ENCODE measurements at places on chromosomes 12 and 14.

DNA sequence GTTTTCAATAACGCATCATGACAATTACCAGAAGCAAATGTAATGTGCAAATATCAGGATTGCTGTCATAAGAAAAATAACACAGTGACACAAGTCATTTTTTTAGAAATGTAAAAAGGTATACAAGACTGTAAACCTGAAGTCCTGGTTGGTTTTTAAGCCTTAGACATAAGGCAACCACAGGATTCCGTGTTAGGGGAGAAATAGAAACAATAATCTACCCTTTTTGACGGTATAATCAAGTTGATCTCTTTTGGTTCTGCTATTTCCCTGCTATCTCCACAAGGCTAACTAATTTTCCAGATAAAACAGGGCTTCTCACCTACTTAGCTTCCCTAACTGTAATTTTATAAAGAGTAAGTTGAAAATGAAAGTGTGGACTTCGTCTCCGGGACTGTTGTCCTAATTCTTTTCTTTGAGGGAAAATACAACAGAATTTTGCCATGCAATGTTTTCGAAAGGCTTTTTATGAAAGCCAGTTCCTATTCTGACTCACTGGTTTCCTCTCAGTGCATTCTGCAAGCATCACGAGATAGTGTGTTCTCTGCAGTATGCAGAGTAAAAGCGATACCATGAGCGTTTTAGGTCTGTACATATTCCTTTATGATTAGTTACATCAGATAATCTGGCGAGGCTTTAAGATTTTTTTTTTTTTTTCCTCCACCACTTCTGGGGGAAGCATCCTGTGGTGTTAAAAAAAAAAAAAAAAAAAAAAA, 10.6 kb downstream of the MYO1H start:
- no peak for DNase-seq

GRCh38 chr12:2696136-2696535, 98.6 kb upstream of the FKBP4 start:
- no peak for DNase-seq

DNA sequence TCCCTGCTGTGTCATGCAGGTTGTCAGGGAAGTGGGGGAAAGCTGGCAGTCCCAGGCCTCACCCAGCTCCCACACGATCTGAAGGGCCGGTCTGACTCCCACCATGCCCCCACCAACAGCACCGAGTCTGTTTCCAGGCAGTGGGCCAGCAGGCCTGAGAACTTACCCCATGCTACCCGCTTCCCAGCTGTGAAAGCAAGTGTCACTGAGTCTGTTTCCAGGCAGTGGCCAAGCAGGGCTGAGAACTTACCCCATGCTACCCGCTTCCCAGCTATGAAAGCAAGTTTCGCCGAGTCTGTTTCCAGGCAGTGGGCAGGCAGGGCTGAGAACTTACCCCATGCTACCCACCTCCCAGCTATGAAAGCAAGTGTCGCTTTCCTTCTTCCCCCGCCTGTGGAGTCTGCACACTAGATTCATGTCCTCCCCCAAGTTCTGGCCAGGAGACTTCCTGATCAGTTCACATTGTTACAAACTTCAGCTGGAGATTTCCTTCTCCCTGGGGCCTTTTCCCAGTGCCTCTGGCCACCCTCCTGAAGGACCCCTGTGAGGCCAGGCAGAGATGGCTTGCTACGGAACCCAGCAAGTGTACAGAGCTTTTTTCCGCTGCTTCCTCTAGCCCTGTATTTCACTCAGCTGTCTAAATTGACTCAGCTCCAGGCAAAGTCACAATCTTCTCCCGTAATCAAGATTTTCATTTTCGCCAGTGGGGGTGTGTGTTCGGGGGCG, 435.4 kb downstream of the TMTC2 start:
- DNase-seq: no peak

DNA sequence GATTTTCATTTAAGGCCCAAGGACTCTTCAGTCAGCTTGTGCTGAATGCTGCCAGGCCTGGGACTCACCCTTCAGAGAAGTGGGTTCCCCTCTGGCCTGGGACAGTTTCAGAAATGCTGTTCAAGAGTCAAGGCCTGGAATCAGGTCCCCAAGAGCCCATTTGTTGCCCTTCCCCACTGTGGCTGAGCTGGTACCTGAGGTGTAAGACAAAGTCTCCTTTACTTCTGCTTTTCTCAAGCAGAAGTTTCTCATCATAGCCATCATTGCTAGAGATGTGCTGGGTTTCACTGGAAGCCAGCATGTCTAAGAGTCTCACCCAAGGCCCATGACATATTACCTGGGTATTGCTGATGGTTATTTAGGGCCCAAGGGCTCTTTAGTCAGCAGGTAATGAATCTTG, 8.9 kb downstream of the FANCM start:
- DNase-seq: no peak

GRCh38 chr14:54617467-54617866, 50.5 kb downstream of the SAMD4A start:
- DNase-seq: no peak

DNA sequence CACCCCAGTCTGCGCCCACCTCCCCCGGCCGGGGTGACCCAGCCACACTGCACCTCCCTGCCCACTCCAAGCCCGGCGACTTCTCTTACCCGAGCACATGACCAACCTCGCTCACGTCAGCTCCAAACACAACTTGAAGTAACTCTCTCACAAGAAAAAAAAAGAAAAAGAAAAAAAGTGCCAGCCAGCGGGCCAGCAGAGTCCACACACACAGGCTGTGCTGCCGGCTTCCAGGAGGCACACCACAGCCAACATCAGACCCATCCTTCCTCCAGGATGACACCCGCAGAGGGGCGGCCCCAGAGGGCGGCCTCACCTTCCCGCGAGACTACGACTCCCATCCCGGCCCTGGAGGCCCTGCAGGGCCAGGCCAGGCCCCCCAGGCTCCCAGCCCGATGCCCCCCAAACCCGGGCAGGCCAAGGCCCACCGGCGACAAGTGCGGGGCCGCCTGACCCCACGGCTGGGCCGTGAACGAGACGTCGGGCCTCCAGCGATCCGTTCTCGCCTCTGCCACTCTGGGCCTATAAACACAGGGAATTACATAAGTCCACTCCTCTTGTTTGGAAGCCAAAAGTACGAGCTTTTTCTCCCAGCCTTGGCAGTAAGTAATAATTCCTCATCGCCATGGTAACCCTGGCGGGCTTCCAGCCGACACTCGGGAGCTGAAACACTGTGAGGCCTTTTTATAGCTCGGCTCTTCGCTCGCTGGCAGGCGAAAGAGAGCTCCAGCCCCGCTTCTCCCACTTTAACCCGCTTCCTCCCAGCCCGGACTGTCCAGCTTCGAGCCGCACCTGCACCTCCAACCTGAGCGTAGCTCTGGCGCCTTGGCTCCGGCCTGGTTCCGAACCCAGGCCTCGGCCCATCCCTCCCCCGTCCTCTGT, 49.1 kb downstream of the NCOR2 start:
- no peak for DNase-seq

Measured in stimulated activated CD4-positive, alpha-beta T cell treated with anti-CD3 and anti-CD28 coated beads, TNF-alpha, amount 100 ng/mL, for 48 hours (primary cell).